ENCODE measurements at places on chromosomes 6 and 20. TPM values are rescaled to one million over a fixed set of nuclear protein-coding genes. Genes with fewer than 3 reads are reported as not detected.

DNA sequence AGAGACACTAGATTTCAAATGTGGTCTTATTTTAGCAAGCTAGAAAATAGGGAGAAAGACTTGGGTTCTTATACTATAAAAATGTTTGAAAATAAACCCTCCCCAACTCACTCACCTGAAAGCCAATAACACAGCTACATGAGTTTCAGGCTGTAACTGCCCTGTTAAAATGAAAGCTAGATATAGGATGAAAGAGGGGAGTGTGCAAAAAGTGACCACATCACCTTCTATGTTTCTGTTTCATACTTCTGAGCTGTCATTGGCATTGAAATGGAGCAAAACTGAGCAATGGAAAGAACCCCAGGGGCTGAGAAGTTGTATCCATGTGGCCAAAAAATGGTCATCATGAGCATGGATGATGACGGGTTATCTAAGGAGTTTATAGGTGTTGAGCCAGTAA, 148.1 kb upstream of the TENT5A start:
- no peak overlapping the region for H3K27ac ChIP-seq
- H3K4me3 ChIP-seq = no peak overlapping the region
- H3K36me3 ChIP-seq = no peaks in the 10 kb centered on the region
- no peaks in the 10 kb centered on the region for H3K27me3 ChIP-seq
- no peak for DNase-seq
- H3K4me1 ChIP-seq = peaks cover 17% of the 10 kb centered on the region

DNA sequence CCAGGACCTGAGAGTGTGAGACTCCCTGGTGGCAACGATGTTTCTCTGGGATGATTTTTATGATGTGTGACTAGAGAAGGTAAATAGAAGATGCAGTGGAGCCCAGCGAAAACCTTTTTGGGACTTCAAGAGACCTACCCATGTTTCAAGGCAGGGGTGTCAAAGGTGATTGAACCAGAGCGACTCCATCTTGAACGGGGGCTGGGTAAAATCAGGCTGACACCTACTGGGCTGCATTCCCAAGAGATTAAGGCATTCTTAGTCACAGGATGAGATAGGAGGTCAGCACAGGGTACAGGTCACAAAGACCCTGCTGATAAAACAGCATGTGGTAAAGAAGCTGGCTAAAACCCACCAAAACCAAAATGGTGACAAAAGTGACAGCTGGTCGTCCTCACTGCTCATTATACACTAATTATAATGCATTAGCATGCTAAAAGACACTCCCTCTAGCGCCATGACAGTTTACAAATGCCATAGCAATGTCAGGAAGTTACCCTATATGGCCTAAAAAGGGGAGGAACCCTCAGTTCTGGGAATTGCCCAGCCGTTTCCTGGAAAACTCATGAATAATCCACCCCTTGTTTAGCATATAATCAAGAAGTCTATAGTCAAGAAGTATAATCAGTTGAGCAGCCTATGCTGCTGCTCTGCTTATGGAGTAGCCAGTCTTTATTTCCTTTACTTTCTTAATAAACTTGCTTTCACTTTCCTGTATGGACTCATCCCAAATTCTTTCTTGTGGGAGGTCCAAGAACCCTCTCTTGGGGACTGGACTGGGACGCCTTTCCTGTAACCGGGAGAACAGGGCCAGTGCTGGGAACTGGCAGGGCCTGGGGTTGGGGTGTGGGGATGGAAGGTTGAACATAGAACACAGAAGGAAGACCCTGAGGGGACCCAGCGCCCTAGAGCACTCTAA, 526.4 kb downstream of the QKI start:
- no peak overlapping the region for H3K27ac ChIP-seq
- no peaks in the 10 kb centered on the region for H3K27me3 ChIP-seq
- no peak for DNase-seq
- H3K4me3 ChIP-seq = no peak overlapping the region
- no peaks in the 10 kb centered on the region for H3K36me3 ChIP-seq
- no peaks in the 10 kb centered on the region for H3K4me1 ChIP-seq

DNA sequence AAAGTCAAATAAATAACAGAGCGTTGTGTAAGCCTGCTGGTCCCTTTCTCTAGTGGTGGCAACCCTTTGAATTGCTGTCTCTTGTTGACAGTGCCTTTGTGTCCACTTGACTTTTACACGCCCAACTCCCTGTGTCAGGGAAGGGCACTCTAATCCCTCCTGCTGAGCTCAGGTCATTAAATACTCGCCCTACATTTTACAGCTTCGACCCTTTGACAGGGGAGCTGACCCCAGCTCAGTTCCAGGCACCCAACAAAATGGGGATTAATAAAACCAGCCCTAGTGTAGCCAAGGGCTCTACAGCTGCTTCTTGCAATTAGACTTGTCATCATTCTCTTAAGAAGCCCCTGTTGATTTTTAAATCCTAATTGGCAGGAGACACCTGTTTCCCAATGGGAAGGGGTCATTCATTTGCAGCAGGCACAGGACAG, 308.2 kb downstream of the EYA4 start:
- DNase-seq = no peak
- no peaks in the 10 kb centered on the region for H3K27me3 ChIP-seq
- H3K36me3 ChIP-seq = no peaks in the 10 kb centered on the region
- H3K4me1 ChIP-seq = peaks cover 23% of the 10 kb centered on the region
- no peak overlapping the region for H3K4me3 ChIP-seq

DNA sequence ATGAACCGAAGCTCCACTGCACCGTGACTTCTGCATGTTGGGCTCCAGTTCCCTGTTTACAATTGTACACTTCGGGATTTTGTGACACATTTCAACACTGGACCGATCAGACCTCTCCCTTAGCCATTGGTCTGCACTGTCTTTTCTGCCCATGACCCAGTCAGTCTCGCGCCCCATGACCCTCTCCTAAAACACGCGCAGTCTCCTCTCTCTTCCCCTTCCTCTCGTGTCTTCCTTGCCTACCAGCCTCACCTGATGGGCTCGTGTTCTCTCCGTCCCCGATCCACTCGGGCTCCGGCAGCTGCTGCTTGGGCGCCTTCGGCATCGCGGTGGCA, 535 bp upstream of the ABCF1 start:
- no peaks in the 10 kb centered on the region for H3K27me3 ChIP-seq
- peaks cover 29% of the 10 kb centered on the region for H3K4me1 ChIP-seq
- peak overlapping the region; percentile 89 for H3K27ac ChIP-seq
- H3K36me3 ChIP-seq = no peaks in the 10 kb centered on the region
- DNase-seq = no peak

DNA sequence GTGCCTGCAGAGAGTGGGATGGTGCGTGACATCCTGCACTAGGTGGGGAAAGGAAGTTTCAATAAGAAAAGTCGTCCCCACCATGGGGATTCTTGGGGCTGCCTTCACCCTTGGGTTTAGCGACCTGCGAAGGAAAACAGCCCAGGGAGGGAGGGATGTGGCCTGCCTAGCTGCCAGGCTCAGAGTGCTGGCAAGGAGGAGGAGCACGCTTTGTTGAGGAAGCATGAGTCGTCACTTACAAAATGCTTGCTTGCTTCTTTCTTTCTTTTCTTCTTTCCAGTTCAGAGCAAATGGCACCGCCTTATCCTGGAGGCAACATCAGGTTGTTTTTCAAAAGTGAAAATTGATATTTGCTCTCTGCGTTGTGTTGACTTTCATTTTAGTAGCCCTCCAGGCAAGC, 123.2 kb downstream of the TFAP2C start:
- H3K27ac ChIP-seq = no peak overlapping the region
- no peak overlapping the region for H3K4me3 ChIP-seq
- DNase-seq = no peak
- no peaks in the 10 kb centered on the region for H3K4me1 ChIP-seq

GRCh38 chr20:35314816-35315631, 22.8 kb upstream of the FAM83C start:
- DNase-seq = no peak
- H3K27ac ChIP-seq = no peak overlapping the region
- H3K27me3 ChIP-seq = no peaks in the 10 kb centered on the region
- H3K4me1 ChIP-seq = peaks cover 52% of the 10 kb centered on the region

DNA sequence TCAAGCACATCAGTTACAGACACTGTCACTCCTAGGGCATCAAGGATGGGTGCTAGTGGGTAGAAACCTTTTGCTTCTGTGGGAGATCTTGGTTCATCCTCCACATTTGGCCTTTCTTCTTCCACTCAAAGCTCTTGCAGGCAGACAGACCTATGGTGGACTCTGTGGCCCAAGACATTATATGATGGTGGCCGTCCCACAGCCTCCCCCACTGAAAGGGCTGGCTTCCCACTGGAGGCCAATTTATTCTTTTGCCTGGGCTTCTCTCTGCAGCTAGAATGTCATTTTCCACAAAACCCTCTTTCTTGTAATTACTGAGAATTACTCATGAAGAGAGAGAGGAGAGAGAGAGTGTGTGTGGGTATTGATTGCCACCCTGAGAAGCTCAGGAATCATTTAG, 43.8 kb downstream of the CD40 start:
- H3K4me3 ChIP-seq = no peak overlapping the region
- peaks cover 6% of the 10 kb centered on the region for H3K27me3 ChIP-seq
- H3K4me1 ChIP-seq = no peaks in the 10 kb centered on the region
- no peaks in the 10 kb centered on the region for H3K36me3 ChIP-seq

- H3K36me3 ChIP-seq = no peaks in the 10 kb centered on the region
- H3K4me3 ChIP-seq = no peak overlapping the region
- H3K4me1 ChIP-seq = no peaks in the 10 kb centered on the region
- no peaks in the 10 kb centered on the region for H3K27me3 ChIP-seq
These were observed 81.0 kb downstream of the AKAP7 start for GRCh38 chr6:131216246-131216645.

- no peak for DNase-seq
- H3K4me3 ChIP-seq = no peak overlapping the region
- H3K27ac ChIP-seq = no peak overlapping the region
- peaks cover 6% of the 10 kb centered on the region for H3K4me1 ChIP-seq
- H3K36me3 ChIP-seq = no peaks in the 10 kb centered on the region
- no peaks in the 10 kb centered on the region for H3K27me3 ChIP-seq
These were observed 168.9 kb upstream of the CENPW start for GRCh38 chr6:126170978-126171382.

GRCh38 chr6:96864216-96865054, 27.2 kb upstream of the GPR63 start:
- DNase-seq = no peak
- no peak overlapping the region for H3K27ac ChIP-seq
- no peaks in the 10 kb centered on the region for H3K27me3 ChIP-seq
- no peaks in the 10 kb centered on the region for H3K4me1 ChIP-seq
- H3K36me3 ChIP-seq = no peaks in the 10 kb centered on the region
- no peak overlapping the region for H3K4me3 ChIP-seq

- no peak for DNase-seq
- H3K36me3 ChIP-seq = no peaks in the 10 kb centered on the region
- peaks cover under 1% of the 10 kb centered on the region for H3K4me1 ChIP-seq
- H3K27ac ChIP-seq = no peak overlapping the region
- H3K27me3 ChIP-seq = no peaks in the 10 kb centered on the region
These were observed 10.1 kb downstream of the PIM1 start for GRCh38 chr6:37180075-37180474.

GRCh38 chr6:41449399-41450245, 96.6 kb upstream of the FOXP4 start:
- H3K27ac ChIP-seq = peak overlapping the region; percentile 82
- peak; percentile 89 for DNase-seq
- no peaks in the 10 kb centered on the region for H3K4me1 ChIP-seq
- no peaks in the 10 kb centered on the region for H3K36me3 ChIP-seq

GRCh38 chr6:33949111-33949510, 145.3 kb upstream of the MLN start:
- DNase-seq = no peak
- H3K36me3 ChIP-seq = no peaks in the 10 kb centered on the region

- no peaks in the 10 kb centered on the region for H3K27me3 ChIP-seq
- H3K4me3 ChIP-seq = no peak overlapping the region
These were observed 156.5 kb downstream of the TTLL2 start for GRCh38 chr6:167481307-167481926.

GRCh38 chr6:127482325-127482724, 23.1 kb upstream of the KIAA0408 start:
- H3K4me3 ChIP-seq = no peak overlapping the region
- H3K27ac ChIP-seq = no peak overlapping the region

- no peak overlapping the region for H3K4me3 ChIP-seq
- H3K27me3 ChIP-seq = no peaks in the 10 kb centered on the region
These were observed 93.5 kb downstream of the ADGRG6 start for GRCh38 chr6:142395266-142395665.

- H3K27ac ChIP-seq = peak overlapping the region; percentile 62
- no peaks in the 10 kb centered on the region for H3K27me3 ChIP-seq
- no peaks in the 10 kb centered on the region for H3K36me3 ChIP-seq
- peaks cover 10% of the 10 kb centered on the region for H3K4me1 ChIP-seq
- H3K4me3 ChIP-seq = no peak overlapping the region
These were observed 71.1 kb downstream of the SLC22A23 start for GRCh38 chr6:3385660-3386151.

GRCh38 chr6:133286765-133287164, 45.6 kb downstream of the EYA4 start:
- H3K4me3 ChIP-seq = no peak overlapping the region
- peaks cover 3% of the 10 kb centered on the region for H3K4me1 ChIP-seq
- no peaks in the 10 kb centered on the region for H3K36me3 ChIP-seq

GRCh38 chr6:37013516-37014491, 8.3 kb downstream of the FGD2 start:
- no peak overlapping the region for H3K4me3 ChIP-seq
- H3K36me3 ChIP-seq = no peaks in the 10 kb centered on the region
- peaks cover 6% of the 10 kb centered on the region for H3K4me1 ChIP-seq
- no peak for DNase-seq
- no peaks in the 10 kb centered on the region for H3K27me3 ChIP-seq

- no peaks in the 10 kb centered on the region for H3K27me3 ChIP-seq
- H3K36me3 ChIP-seq = no peaks in the 10 kb centered on the region
- DNase-seq = no peak
- H3K4me1 ChIP-seq = no peaks in the 10 kb centered on the region
- H3K4me3 ChIP-seq = no peak overlapping the region
These were observed 102.9 kb upstream of the CEP162 start for GRCh38 chr6:84330325-84330724.

GRCh38 chr6:35084041-35084491, 57.1 kb downstream of the TCP11 start:
- peaks cover 100% of the 10 kb centered on the region for H3K36me3 ChIP-seq
- H3K27me3 ChIP-seq = no peaks in the 10 kb centered on the region
- no peak overlapping the region for H3K4me3 ChIP-seq
- peaks cover 59% of the 10 kb centered on the region for H3K4me1 ChIP-seq
- H3K27ac ChIP-seq = peak overlapping the region; percentile 59

The STK38 gene
- total RNA-seq = 46.3 TPM

The SIRPA gene
- total RNA-seq = 16.3 TPM

The CFB gene
- total RNA-seq = 14.3 TPM

The PACRG gene
- total RNA-seq = 0.95 TPM

The GPR6 gene
- not detected for total RNA-seq

The DYNLT1 gene
- 104 TPM for total RNA-seq

The ANKRD66 gene
- not detected for total RNA-seq

Measured in sigmoid colon (tissue), 7 donors.